ENCODE measurements at places on chromosomes 4 and X.

GRCh38 chr4:85398276-85398675 lies 76.7 kb upstream of the ARHGAP24 start:
- DNase-seq: no peak

DNA sequence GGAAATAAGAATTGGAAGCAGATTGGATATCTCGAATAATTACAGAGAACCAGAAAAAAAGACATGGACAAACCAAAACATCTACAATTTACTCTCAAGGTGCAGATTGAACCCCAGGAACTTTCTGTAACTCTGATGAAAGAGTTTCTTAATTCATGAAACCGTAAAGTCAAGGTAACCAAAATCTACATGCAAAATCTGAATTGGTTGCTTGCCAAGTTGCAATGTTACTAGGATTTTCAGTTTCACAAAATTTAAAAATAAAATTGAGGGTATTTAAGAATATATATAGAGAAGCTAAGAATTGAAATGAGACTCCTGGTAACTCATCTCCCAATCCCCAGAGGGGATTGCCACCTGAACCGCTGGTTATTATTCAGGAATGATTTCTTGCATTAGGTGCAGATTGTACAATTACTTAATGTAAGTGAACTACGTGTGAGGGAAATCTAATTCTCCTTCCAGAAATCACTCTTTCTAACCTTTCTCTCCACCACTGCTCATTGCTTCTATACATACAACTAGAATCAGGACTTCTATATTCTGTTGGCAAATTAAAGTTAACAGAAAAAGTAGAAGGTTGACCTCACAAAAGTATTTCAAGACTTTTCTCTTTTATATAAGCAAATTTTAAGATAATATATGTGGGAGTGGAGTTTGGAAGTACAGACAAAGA lies 221.5 kb upstream of the NDST4 start:
- no peak for DNase-seq

DNA sequence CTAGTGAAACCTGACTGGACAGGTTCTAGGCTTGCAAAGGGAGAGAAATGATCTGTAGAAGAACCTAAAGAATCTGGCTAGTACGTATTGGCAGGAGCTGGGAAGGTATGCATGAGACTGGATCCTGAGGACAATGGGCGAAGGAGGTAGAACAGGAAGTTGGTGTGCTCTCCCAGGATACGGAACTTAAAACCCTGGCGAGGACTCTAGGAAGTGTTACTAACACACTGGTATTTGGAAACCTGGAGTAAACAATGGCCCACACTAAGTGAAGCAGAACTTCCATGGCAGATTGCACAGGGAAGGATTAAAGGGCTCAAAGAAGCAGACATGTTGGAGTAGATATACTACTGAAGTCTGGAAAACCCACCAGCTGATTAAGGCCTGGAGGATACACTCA lies 9.1 kb downstream of the SYN1 start:
- no peak for DNase-seq

GRCh38 chr4:120403296-120403695 lies 336.6 kb upstream of the MAD2L1 start:
- DNase-seq: no peak

- peak; percentile 47 for DNase-seq
Measured at GRCh38 chrX:48468247-48468671, 1.8 kb downstream of the SLC38A5 start.

- no peak for DNase-seq
Measured at GRCh38 chr4:78691971-78692821, 84.0 kb upstream of the BMP2K start.

DNA sequence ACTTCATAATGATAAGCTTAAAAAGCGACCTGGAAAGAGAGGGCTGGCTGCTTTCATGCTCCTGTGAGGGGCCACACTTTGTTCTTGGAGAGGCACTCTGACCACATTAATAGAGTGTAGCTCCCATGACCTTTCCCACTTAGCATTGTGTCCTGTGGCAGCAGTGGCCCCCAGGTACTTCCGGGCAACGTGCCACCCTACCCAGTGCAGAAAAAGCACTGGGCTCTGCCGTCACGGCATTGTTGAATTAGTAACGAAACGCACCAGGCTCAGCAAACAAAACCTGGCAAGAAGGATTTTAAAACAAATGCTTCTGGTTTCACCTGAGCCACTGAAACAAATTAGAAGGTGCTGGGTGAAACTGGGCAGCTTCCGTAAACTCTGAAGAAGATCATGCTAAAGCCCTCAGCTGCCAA lies 5.4 kb upstream of the SORBS2 start:
- no peak for DNase-seq

DNA sequence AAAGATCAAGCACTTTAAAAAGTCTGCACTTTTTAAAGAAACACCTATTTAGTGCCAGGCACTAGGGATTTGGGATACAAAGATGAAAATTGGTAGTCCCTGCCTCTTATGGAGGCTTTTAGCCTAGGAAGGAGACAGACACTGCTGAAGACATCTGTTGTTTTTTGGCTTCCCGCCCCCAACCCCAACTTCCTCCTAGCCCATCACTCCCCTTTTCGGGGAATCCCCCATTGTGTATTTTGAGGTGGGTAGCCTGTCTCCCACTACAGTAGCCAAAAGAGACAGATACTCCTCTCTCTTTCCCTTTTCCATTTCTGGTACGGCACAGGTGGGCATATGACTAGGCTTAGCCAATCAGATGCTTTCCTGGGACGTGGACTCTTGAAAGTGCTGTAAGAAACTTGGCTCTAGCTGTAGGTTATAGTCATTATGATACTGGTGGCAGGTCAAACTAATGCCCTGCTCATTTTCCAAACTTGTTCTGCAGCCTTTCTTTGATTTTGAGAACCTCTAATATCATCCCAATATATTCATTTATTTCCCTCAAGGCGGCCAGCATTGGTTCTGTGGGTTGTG lies 194.6 kb upstream of the RBPJ start:
- no peak for DNase-seq

DNA sequence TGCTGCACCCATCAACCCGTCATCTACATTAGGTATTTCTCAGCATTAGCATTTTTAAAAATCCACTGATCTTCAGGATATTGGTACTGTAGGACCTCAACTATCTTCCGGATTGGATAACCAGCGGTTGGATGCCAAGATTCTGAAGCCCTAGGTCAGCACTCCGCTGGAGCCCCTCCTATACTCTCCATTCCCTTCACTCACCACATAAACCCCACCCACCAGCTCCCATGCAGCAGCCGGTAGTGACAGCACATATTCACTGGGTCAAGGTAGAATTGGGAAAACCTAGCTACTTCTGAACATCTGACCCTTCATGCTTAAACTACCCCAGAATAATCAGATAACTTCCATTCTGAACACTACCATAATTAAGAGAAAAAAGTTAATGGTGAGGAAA lies 134.9 kb downstream of the CORIN start:
- DNase-seq: no peak

Measured in stimulated activated CD4-positive, alpha-beta T cell treated with anti-CD3 and anti-CD28 coated beads, Interleukin-4, amount 100 ng/mL, for 48 hours (primary cell).